ENCODE measurements at places on chromosomes 3 and 15.

DNA sequence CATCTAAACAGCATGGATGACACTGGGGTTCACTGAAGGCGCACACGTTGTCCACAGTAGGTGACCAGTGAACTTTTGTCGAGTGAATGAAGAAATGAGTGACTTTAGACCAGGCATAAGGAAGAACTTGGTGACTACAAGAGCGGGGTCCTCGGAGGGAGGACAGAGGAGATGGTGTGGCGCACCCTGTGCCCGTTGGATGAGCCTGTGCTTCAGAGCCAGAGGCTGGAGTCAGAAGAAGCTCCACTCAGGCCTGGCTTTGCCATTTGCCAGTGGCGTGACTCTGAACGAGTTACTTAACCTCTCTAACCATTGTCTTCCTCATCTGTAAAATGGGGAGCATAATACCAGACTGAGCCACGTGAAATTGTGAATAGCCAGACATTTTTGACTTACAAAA lies 42.2 kb downstream of the MUC4 start:
- DNase-seq = no peak

DNA sequence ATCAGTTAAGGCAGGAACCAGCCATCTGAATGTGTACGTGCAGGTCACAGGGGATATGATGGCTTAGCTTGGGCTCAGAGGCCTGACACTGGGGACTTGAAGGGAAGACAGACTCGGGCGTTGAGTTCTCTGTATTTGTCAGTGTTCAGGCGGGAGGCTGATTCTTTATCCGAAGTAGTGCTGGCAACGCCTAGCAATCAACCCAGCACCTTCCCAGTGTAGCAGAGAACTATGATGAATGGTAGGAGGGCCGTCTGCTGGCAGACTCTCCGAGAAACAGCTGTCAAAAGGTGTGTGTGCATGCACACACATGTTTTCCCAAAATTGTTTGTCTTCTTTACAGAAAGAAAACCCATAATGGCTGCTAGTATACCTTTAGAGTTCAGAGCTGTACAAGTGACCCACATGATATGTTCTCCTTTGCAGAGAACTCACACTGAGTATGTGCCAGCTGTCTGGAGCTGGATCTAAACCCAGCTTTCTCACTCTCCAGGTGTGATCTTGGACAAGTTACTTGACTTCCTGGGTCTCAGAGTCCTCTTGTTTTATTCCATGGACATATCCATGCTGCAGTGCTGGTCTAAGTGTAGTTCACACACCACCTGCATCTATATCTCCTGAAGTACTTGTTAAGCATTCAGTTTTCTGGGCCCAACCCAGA lies 74.5 kb upstream of the LARS2 start:
- no peak for DNase-seq

- no peak for DNase-seq
These were observed 25.1 kb downstream of the CNTN6 start for GRCh38 chr3:1117843-1118473.

DNA sequence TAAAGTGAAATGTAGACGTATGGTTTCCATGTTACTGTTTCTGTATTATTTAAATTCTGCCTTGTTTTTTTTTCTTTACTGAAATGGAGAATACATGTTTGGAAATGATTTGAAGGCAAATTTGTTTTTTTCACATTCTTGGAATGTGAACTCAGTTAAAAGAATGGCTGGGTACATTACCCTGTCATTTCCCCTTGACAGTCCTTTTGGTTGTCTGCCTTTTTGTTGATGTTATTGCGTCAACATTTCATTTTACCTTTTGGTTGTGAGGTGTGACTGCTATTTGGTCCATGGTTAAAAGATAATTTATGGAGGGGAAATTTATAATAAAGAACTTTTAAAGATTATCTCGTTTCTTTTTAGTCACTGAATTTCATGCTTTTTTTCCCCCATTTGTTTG lies 3.2 kb upstream of the GPR171 start:
- no peak for DNase-seq

- DNase-seq = no peak
These were observed 694.1 kb downstream of the AGBL1 start for GRCh38 chr15:86773736-86774135.

- DNase-seq = no peak
These were observed 16.4 kb downstream of the SLC24A1 start for GRCh38 chr15:65638109-65638508.

GRCh38 chr3:144548346-144548745 lies 576.7 kb downstream of the DIPK2A start:
- DNase-seq = no peak
